ENCODE measurements at places on chromosomes 6 and 20.
A peak's percentile ranks its signal among the peaks of the same experiment; 100 is the strongest.

DNA sequence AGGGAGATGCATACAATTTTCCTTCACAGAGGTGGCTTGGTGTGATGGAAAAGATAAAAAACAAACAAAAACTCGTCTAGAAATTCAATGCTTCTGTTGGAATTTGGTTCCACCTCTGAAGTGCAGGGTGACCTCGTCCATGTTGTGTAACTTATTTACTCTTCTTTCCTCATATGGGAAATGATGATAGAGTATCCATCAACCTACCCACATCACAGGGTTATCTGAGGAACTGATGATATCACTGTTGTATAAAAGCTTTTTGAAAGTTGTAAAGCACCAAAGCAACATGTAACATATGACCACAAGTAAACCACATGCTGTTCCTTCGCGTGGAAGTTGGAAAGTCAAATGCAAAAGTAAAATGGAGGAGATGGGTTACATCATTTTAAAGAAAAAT is 212.0 kb upstream of the SGK1 start:
- no peak overlapping the region for H3K27ac ChIP-seq
- H3K4me3 ChIP-seq = no peak overlapping the region
- H3K4me1 ChIP-seq = peaks cover 10% of the 10 kb centered on the region
- no peaks in the 10 kb centered on the region for H3K27me3 ChIP-seq
- H3K36me3 ChIP-seq = no peaks in the 10 kb centered on the region

DNA sequence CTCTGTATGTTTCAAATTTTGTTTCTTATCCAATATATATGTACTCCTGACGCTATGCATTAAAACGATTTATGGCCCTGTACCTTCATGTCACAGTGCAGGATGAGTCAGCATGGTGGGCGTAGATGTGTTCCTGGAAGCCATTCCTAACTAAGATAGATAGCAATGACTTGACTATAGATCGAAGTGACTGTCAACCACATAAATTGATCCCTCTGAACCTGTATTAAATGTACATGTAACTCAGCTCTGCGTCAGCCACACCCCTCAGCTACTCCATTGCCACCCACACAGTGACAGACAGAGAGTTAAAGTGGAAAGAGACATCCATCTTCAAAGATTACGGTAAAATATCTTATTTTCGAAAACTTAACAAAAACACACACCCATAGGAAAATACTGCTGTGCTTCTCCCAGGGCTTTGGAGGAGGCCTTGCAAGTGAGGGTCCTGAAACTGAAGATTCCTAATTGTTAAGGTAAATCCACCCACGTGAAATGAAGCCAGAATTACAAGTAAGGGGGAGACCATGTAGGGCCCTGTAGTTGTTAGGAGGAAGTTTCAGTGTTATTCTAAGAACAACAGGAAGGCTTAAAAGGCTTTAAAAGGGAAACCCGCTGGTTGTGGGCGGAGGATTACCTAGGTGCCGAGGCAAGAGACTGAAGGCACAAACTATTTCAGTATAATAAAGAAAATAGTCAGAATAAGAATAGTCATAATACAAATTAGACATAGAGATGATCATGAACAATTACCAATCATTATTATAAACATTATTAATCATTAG is 10.3 kb upstream of the RAD21L1 start:
- H3K27me3 ChIP-seq = peaks cover 29% of the 10 kb centered on the region
- H3K4me1 ChIP-seq = no peaks in the 10 kb centered on the region
- no peak overlapping the region for H3K27ac ChIP-seq
- DNase-seq = no peak

DNA sequence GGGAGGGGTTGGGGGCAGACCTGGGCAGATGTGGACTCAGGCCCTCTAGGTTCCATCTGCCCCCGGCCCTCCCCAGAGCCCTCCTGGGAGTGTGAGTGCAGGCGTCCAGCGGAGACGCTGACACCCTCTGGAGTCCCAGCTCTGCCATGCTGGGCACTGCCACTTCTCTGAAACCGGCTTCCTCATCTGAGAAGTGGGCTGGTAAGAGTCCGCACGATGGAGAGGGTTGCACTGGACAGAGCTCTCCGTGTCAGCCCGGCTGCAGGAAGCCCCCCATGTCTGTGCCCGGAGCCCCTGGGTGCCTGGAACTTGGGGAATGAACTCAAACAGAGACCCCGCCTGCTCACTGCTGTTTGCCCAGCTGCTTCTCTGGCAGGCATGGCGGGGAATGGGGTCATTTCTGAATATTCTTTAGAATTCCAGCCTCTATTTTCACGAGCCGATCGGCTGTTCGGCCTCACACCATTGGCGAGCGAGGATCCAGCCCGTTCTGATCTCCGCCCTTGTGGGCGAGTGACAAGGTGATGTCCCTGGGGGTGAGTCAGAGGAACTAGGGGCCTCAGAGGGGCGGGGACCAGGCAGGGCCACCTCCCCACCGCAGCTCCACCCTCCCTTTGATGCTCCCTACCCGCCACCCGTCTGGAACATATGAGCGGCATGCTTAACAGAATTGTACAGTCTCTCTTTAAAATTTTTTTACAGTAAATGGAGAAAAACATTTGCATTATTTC is 47.8 kb upstream of the GATA5 start:
- no peak overlapping the region for H3K4me3 ChIP-seq
- H3K36me3 ChIP-seq = no peaks in the 10 kb centered on the region
- no peaks in the 10 kb centered on the region for H3K4me1 ChIP-seq
- no peak overlapping the region for H3K27ac ChIP-seq
- DNase-seq = no peak

DNA sequence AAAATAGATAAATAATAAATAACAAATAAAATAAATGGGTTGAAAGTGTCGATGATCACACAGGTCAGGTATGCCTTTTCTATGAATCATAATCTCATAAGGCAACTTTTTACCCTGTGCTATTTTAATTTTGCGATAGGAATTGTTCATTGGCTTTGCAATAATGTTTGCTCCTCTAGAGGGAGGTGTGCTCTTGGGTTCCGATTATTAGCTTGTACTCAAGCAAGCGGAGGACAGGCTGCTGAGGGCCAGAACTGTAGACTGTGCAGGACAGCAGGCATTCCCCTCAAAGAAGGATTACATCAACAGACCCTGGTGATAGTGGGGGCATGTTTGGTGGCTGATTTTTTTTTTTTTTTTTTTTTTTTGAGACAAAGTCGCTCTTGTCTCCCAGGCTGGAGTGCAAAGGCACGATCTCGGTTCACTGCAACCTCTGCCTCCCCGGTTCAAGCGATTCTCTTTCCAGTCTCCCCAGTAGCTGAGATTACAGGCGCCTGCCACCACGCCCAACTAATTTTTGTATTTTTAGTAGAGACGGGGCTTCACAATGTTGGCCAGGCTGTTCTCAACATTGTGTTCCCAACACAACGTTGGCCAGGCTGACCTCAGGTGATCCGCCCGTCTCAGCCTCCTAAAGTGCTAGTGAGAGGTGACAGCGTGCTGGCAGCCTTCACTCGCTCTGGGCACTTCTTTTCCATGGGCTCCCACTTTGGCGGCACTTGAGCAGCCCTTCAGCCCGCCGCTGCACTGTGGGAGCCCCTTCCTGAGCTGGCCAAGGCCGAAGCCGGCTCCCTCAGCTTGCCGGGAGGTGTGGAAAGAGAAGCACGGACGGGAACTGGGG is 35.6 kb downstream of the RIOK1 start:
- no peaks in the 10 kb centered on the region for H3K27me3 ChIP-seq
- no peak overlapping the region for H3K4me3 ChIP-seq

DNA sequence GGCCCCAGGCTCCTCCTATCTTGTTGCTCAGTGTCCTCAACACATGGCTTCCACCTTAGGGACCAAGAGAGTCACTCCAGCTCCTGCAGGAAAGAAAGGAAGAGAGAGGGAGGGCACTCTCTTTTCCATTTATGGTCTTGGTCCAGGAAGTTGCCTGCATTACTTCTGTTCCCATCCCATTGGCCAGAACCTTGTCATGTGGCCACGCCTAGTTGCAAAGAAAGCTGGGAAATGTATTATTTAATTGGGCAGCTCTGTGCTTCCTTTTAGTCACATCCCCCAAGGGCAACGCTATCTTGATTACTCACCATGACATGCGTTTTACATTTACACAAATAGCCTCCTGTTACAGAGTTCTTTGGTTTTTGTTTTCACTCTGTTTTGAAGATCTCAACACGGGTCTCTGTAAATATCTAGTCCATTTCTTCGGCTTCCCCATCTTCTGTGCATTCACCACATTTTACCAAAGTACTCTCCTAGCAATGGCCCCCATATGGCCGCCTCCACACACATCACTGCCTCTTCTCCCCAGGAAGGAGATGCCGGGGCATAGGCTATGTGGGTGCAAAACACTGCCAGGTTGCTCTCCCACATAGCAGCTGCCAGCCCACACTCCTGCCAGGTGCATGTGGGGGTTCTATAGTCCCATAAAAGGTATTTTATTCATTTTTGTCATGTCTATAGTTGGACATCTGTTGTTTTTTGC is 35.7 kb upstream of the ZMYND8 start:
- H3K4me1 ChIP-seq = peaks cover 28% of the 10 kb centered on the region
- H3K36me3 ChIP-seq = no peaks in the 10 kb centered on the region
- H3K4me3 ChIP-seq = no peak overlapping the region
- peak overlapping the region; percentile 94 for H3K27ac ChIP-seq
- H3K27me3 ChIP-seq = no peaks in the 10 kb centered on the region

- no peak overlapping the region for H3K4me3 ChIP-seq
- DNase-seq = no peak
Measured at GRCh38 chr20:46083531-46084061, 6.2 kb downstream of the NCOA5 start.

- H3K4me3 ChIP-seq = no peak overlapping the region
- H3K27ac ChIP-seq = no peak overlapping the region
- no peaks in the 10 kb centered on the region for H3K4me1 ChIP-seq
- DNase-seq = no peak
- H3K27me3 ChIP-seq = no peaks in the 10 kb centered on the region
- H3K36me3 ChIP-seq = no peaks in the 10 kb centered on the region
Measured at GRCh38 chr6:130026859-130027258, 8.5 kb downstream of the L3MBTL3 start.

DNA sequence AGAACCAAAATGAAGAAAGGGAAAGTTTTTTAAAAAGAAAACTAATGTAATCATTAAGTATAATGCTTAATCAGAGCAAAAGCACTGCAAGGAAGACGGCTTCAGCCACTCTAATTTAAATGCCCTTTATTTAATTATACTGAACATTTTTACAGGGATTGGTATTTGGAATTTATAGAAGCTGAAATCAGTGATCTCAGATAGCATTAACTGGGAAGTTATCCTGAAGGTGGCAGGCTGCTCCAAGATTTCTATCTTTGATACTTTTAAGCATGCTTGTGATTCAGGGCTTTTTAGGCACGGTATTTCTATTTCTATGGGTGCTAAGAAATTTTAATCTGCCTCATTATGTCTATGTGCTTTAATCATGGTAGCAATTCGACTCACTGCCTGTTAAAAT is 1.3 kb upstream of the NDUFAF4 start:
- peaks cover 23% of the 10 kb centered on the region for H3K36me3 ChIP-seq
- no peak overlapping the region for H3K27ac ChIP-seq

DNA sequence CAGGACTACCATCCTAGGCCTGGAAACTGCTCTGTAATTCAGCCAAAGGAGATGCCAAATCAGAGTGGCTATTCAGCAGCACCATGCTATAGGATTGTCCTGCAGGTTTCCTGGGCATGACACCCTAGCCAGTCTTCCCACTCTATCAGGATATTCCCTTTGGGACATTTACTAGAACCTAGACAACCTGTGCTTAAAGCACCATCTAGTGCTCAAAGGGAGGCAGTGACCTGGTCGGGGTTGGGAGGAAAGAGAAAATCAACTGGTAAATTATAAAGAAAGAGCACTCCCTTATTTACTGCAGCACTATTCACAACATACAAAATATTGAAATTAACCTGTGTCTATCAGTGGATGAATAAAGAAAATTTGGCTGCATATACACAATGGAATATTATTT is 67.2 kb upstream of the SMLR1 start:
- H3K4me3 ChIP-seq = no peak overlapping the region
- DNase-seq = no peak
- H3K27ac ChIP-seq = no peak overlapping the region
- H3K36me3 ChIP-seq = no peaks in the 10 kb centered on the region
- no peaks in the 10 kb centered on the region for H3K27me3 ChIP-seq

GRCh38 chr6:113629975-113630737 is 227.0 kb upstream of the MARCKS start:
- no peak for DNase-seq
- H3K27me3 ChIP-seq = no peaks in the 10 kb centered on the region
- H3K4me1 ChIP-seq = peaks cover 38% of the 10 kb centered on the region

DNA sequence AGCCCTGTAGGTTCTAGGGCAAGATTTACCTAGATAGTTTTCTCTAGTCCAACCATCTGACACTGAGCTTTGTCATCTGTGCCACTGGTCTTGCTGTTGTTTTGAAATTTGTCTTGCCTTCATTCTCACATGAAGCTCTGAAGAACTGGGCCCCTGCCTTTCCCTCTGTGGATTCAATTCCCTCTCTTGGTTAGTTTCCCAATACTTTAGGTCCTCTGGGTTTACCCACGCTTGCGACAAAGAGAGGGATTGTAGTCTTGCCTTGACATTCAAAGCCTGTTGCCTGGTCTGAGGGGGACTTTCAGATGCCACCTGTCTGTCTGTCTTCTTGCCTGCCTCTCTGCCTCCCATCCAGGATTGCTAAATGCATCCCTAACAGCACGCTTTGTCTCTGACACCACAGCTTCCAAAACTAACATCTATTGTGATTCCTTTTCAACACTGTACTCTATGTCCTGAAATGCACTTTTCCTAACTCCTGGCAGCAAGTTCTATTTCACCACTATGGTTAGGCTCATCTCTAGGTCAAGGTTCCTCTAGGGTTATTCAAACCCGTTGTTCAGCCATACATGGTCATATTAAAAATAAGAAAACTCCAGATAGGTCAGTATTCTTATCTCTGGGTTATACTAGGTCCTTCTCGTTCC is 25.5 kb upstream of the MANEA start:
- H3K4me1 ChIP-seq = no peaks in the 10 kb centered on the region
- H3K27me3 ChIP-seq = no peaks in the 10 kb centered on the region
- no peak overlapping the region for H3K27ac ChIP-seq
- DNase-seq = no peak

GRCh38 chr6:169965239-169965638 is 213.8 kb downstream of the ERMARD start:
- H3K27me3 ChIP-seq = no peaks in the 10 kb centered on the region
- H3K36me3 ChIP-seq = no peaks in the 10 kb centered on the region
- no peaks in the 10 kb centered on the region for H3K4me1 ChIP-seq
- no peak overlapping the region for H3K4me3 ChIP-seq
- no peak for DNase-seq

GRCh38 chr6:168583126-168583525 is 142.1 kb downstream of the SMOC2 start:
- peaks cover 3% of the 10 kb centered on the region for H3K27me3 ChIP-seq
- no peaks in the 10 kb centered on the region for H3K4me1 ChIP-seq
- no peak for DNase-seq
- no peaks in the 10 kb centered on the region for H3K36me3 ChIP-seq
- H3K27ac ChIP-seq = no peak overlapping the region

DNA sequence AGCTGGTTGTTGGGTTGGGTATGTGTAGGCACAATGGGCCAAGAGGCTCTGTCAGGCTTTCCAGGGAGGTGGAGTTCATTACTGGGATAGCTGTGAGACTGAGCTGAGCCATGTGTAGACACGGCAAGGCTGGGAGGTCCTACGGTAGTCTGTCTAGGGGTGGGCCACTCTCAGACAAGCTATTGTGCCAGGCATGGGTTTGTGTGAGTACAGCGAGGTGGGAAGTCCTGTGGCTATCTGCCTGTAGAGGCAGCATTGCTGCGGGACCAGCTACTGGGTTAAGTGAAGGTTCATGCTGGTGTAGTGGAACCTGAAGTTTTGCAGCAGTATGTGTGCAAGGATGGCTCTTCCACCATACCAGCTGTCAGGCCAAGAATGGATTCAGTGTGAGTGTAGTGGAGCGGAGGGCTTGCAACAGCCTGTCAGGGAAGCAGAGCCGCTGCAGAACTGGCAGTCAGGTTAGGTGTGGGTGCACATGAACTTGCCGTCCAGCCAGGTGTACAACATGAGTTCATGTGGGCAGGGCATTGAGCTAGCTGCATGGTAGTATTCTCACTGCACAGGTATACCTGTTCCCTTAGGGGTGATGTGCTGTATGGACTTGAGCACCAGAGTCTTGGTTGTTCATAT is 78.0 kb upstream of the CENPW start:
- H3K36me3 ChIP-seq = no peaks in the 10 kb centered on the region
- H3K4me1 ChIP-seq = no peaks in the 10 kb centered on the region
